ENCODE measurements at places on chromosomes 13 and 19.

GRCh38 chr13:51137250-51137649, 26.2 kb upstream of the C13orf42 start:
- no peak for DNase-seq

DNA sequence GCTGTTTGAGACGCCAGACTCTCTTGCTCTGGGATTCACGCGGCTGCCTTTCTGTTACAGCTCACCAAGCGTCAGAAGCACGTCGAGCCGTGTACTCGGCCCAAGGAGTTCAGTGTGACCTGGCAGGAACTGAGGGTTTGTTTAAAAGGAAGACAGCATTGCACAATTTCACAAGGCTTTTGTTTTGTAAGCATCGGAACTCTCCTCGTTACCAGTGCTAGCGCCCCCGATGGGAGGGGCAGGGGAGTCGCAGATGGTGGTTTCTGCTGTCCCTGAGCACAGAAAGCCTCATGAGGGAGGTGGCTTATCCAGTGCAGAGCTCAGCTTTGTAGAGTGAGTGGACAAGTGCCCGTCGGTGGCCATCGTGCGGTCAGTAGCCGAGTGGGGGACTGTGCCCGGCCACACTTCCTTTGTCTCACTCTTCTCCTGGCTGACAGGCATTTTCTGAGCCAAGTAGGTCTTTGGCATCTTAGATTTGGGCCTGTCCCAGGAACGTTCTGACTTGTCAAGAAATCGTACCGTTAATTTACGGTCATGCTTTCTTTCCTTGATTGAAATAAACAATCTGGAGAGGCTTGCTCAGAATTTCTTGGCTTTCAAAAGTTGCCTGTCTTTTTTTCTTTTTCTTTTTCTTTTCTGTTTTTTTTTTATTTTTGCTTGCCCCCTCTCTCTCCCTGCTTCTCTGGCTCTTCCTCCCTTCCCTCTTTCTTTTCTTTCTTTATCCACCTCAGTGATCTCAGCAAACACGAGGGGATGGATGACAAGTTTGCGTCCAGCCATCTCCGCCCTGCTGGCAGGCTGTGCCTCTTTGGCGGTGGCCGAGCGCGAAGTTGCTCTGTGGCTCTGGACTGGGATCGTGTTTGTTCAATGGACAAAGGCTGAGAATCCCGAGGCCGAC, 7.7 kb downstream of the KDM4B start:
- DNase-seq = peak; percentile 31

GRCh38 chr19:17510220-17510993, 1.0 kb upstream of the PGLS start:
- no peak for DNase-seq

GRCh38 chr13:98536729-98537128, 40.2 kb downstream of the STK24 start:
- no peak for DNase-seq

- DNase-seq = peak; percentile 95
Observed at GRCh38 chr13:99905224-99905623, 66.3 kb downstream of the ZIC5 start.

GRCh38 chr19:48959341-48960239, 4.9 kb downstream of the BAX start:
- DNase-seq = no peak

DNA sequence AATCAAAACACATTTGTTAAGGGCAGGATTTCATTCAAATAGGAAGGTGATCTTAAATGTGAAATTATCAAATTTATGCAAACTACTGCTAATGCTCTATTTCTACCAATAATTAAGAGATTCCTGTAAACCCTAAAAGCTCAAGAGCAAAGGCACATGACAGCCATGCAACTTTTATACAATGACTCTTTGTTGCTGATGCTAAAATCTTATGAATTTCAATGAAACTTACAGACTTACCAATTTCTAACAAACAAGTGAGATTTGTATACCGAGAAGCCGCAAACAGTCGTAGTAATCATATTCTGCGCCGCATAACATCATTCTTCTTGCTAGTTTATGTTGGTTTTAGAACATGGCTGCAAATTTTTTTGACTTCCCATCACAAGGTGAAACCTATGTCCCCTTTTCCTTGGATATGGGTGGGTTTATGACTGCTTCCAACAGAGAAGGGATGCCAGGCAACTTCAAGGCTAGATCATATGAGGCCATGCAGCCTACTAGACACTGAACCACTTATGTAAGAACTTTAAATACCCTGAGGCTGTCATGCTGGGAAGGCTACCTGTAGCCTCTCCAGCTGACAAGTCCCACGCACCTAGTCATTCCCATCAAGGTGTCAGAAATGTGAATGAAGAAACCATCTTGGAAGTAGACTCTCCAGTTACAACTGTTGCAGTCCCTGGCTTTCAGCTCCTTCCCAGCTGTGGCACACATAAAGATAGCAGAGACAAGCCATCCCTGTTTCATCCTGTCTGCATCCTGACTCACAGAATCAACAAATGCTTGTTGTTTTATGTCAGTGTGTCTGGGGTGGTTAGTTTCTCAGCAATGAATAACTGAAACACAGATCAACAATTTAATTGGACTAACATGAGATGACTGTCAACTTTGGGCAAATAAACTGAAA, 42.0 kb downstream of the LNX2 start:
- DNase-seq = peak; percentile 48

GRCh38 chr13:97352815-97353214, 81.2 kb upstream of the RAP2A start:
- DNase-seq = no peak

- no peak for DNase-seq
Observed at GRCh38 chr13:40565282-40566148, 100.9 kb downstream of the FOXO1 start.

DNA sequence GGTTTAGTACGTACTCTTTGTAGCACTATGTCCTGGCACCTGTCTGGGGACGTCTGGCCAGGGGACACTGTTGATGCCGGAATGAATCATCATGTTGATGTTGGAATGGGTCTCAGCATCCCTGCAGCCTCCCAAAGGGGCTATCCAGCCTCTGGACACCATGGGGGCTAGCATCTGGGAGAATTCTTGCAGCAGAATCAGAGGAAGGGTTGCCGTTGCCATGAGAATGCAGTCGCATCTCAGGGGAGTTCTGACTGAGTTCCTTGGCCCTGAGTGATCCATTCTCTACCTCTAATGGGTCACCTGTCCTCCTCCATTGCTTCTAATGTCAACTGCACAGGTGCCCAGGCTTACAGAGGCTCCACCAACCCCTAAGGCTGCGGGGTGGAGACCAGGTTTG, 129.1 kb downstream of the UQCRFS1 start:
- DNase-seq = no peak

GRCh38 chr19:55619286-55619685, 5.1 kb downstream of the ZNF784 start:
- DNase-seq = no peak

Data from NCI-H69 (cell line).